ENCODE measurements at places on chromosomes 6 and 20.

DNA sequence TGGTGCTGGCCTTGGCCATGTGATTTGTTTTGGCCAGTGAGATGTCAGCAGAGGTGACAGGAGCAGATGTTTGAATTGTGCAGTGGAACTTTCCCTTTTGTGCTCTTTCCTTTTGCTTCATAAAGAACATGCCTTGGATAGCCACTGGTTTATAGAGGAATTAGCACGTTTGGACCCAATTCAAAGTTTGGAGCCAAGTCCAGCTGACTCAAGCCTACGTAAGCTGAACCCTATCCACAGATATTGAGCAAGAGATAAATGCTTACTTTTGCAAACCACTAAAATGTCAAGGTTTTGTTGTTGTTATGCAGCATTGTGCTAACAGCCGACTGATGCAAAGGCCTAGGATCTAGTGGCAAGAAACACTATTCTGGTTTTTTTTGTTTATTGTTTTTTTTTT, 230.9 kb upstream of the CITED2 start:
- DNase-seq = no peak

DNA sequence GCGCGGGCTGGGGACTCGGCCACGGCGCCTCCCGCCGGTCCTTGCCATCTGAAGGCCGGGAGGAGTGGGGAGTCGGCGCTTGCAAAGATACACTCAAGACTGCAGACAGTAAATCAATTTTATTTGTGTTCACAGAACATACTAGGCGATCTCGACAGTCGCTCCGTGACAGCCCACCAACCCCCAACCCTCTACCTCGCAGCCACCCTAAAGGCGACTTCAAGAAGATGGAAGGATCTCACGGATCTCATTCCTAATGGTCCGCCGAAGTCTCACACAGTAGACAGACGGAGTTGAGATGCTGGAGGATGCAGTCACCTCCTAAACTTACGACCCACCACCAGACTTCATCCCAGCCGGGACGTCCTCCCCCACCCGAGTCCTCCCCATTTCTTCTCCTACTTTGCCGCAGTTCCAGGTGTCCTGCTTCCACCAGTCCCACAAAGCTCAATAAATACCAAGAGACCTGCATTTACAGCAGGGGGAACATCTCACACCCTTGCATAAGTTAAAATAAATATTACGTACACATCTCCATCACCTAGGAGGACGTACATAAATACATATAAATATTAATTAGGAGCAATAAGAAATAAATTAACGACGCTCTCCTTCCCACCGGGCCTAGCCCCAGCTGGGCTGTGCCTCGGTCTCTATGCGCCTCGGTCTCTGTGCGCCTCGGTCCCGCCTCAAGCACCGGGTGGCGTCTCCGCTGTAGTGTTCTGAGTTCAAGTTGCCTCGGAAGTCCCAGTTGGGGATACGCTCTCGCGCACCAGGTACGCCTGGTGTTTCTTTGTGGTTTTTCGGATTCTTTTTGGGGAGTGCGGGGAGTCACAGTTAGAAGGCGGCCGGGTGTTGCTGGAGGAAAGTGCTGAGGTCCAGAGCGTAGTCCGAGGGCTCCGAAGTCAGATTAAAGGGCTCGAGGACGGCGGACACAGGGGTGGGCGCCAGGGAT, 889 bp upstream of the FLOT1 start:
- DNase-seq = peak; percentile 49

- DNase-seq = no peak
Measured at GRCh38 chr6:133503336-133503729, 262.2 kb downstream of the EYA4 start.

- no peak for DNase-seq
Measured at GRCh38 chr6:3376893-3377535, 79.8 kb downstream of the SLC22A23 start.

- DNase-seq = no peak
Measured at GRCh38 chr6:35248300-35248699, 11.2 kb upstream of the ZNF76 start.
